ENCODE measurements at places on chromosomes 6 and 20.

DNA sequence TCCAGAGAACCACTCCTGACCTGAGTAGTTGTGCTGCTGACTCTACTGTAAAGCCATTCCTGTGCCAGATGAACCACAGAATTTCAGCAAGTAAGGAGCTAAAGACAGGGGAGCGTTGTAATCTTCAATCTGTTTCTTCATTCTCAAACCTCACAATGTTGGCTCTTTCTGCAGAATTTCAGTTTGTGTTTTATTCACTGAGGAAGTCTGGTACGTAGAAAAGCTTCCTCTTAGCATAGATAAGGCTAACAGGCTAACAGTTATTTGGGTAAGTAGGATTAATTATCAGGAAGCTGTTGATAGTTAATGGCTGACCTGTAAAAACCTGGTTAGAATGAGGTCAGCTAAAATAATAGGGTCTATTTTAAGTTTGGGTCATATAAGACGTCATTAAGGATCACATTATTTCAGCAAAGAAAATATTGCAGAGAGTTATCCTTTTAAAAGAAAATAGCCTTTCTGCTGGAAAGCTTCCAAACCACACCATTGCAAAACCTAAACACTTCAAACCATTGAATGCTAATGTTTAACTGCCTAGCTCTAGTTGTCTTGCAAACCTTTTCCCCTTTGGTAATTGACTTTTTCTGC is 14.1 kb upstream of the TENT5A start:
- no peak for DNase-seq

GRCh38 chr6:2914318-2914660 is 11.2 kb upstream of the SERPINB9 start:
- no peak for DNase-seq

DNA sequence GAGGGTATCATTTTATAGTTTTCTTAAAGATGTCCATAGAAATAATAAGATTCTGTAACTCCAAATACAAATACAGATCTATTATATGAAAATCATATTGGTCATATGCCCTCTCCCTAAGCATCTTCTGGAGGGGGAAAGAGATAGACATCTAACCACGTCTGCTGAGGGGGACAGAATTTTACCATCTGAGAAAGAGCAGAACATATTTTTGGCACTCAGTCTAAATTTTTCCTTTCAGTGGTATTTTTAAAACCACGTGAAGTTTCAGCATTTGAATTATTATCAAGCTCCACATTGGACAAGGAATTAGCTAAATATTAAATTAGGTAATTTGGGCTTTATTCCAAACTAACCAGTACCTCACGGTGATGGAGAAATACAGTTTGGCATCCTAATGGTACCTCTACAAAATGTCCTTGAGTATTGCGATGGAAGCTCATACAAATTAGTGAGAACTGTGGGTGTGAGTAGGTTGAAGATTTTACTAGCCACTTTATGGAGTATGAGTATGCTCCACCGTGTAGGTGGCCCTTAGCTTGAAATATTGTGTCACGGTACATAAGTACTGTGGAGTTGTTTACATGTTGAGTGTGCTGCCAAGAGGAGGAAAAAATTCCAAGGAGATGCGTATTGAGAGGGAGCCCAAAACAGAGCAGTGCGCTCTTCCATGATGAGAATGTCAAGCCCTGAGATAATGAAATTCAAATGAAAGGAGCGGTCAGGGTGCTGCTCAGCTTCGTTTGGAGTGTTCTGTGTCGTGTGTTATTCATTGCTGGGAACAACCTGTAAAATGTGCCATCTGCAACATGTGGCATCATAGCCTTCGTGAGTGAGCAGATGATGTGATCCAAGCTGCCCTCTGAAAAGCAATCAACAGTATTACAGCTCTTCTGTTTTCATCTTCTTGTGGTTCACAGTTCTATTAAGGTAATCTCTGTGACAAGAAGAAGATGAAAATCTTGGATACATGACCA is 48.4 kb upstream of the PHACTR2 start:
- no peak for DNase-seq

DNA sequence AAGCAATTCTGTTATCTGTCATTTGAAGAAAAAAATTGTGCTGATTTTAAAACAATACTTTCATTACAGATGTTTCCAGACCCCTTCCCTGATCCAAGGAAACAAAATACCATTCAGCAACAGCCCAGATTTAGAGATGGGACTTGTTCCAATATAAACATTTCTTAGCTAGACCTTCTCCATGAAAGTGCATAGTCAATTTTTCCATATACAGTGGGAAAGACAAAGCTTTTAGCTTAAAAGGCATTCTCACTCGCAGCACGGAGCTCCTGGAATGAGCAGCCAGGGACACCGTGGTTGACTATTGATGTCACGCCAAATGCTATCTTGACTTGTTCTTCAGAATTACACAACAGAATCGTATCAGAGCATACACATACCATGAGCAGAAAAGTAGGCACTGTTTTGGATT is 21.5 kb downstream of the LAMA4 start:
- DNase-seq: no peak

GRCh38 chr20:62914970-62915457 is 11.3 kb downstream of the DIDO1 start:
- DNase-seq: no peak

DNA sequence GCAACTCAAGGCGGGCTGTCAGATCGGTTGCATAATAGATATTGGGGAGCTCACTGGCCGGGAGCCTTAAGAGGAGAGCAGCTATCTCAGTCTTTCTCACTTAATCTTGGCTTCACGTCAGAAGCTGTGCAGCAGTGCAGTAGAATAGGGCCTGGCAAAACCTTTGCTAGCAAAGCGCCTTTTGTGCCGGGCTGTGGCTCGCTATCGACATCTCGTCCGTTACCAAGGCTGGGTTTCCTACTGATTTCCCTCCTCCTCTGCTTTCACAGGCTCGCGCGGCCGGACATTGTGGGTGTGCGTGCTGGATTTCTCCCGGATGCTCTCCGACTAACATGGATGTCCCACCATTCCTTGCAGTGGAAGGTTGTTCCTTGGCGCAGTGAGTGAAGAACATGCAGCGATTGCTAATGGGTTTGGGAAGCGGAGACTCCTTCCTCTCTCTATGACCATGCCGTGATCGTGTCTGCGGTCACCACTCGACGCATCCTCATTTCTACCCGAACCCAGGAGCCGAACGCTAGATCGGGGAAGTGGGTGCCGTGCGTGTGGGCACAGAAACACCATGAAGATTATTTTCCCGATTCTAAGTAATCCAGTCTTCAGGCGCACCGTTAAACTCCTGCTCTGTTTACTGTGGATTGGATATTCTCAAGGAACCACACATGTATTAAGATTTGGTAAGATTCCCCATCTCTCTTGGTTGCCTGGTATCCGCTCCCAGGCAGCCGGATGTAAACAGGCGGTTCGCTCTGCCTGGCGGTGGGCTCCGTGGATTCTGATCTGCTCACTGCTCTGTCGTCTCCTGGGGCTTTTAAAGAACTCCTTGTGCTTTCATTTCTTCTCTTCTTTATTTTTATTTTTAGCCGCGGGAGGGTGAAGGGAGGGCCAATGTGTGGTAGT is 5.5 kb downstream of the GRIK2 start:
- DNase-seq: no peak

GRCh38 chr6:139778106-139778505 is 403.7 kb upstream of the CITED2 start:
- no peak for DNase-seq

GRCh38 chr6:155001482-155001881 is 6.4 kb downstream of the TIAM2 start:
- no peak for DNase-seq

DNA sequence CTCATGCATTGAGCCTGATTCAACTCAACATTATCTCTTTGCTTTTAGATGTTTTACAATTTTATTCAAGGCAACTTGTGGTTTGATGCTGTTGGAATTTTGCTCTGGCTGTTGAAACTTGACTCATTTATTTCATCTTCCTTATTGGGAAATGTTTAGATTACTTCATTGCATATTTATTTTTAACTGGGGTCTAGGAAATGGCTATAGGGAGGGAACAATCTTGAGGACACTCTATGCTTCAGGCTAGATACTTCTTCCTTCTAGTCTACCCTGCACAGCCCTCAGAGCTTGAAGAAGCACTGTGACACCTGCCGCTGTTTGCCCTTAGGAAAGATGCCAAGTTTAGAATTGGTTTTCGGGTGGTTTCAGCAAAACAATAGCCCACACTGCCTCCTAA is 183.4 kb downstream of the ADGRG6 start:
- no peak for DNase-seq

DNA sequence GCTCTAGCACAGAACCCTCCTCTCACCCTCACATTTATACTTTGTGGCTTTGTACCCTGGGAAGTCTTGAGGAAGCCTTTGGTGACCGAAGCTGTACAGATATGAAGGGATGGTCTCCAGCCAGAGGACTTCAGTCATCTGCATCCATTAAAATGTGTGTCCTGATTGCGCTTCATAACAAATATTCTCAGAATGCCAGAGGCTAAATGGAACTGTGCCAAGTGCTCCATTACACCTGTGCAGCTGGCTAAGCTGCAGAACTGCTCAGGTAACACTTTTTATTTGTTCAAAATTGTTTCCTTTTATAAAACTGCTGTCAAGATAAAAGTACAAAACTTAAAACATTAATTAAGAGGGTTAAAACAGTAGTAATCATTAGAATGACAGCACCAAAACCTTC is 22.3 kb downstream of the TPBG start:
- no peak for DNase-seq

GRCh38 chr20:50921803-50922501 is 9.3 kb downstream of the ADNP start:
- no peak for DNase-seq

DNA sequence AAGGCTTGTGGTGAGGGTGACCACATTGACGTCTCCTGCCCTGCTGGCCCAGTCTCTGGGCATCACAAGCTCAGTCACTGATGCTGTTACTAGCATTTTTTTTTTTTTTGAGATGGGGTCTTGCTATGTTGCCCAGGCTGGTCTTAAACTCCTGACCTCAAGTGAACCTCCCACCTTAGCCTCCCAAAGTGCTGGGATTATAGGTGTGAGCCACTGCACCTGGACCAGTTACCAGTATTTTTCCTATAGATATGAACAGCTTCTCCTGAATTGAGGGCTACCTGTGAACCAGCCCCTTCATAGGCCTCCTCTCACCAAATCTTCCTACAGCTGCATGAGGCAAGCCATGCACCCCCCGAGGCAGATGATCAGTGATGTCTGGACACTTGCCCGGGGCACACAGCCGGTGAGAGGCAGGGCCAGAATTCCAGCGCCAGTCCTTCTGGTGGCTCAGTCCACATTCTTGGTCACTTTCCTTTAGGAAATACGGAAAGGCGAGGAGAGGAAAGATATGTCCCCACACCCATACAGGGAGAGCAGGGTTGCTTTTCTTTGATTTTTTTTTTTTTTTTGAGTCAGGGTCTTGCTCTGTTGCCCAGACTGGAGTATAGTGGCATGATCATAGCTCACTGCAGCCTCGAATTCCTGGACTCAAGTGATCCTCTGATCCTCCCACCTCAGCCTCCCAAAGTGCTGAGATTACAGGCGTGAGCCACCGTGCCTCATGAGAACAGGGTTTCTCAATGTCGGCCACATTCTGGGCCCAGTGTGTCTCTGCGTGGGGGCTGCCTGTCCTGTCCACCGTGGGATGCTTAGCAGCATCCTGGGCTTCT is 50.7 kb downstream of the UBE2V1 start:
- no peak for DNase-seq

DNA sequence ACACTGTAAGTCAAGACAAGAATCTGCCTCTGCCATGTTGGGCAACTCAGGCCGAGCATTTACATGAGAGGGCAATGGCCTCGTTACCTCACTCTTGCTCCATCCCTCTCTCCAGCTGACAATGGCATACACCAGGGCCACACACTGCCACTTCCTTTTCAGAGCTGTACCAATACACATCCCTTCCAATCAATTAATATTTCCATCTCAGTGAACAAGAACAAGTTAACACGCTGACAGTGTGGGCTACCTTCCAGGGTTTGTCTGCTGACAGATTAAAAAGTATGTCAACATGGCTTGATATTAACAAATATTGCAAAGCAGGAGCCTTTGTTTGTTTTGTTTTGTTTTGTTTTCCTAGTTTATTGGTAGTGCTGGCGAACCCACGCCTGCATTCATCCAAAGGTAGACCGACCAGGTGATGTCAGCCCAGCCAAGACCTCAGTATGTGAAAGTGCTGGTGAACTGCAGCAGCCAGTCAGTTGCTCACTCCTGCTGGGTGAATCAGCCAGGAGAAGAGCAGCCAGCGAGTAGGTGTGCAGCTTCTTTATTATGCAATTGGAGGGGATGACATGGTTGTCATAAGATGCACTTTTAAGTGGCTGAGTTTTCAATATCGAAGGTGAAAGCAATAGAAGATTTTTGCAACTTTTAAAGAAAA is 487.3 kb upstream of the JARID2 start:
- DNase-seq: no peak

DNA sequence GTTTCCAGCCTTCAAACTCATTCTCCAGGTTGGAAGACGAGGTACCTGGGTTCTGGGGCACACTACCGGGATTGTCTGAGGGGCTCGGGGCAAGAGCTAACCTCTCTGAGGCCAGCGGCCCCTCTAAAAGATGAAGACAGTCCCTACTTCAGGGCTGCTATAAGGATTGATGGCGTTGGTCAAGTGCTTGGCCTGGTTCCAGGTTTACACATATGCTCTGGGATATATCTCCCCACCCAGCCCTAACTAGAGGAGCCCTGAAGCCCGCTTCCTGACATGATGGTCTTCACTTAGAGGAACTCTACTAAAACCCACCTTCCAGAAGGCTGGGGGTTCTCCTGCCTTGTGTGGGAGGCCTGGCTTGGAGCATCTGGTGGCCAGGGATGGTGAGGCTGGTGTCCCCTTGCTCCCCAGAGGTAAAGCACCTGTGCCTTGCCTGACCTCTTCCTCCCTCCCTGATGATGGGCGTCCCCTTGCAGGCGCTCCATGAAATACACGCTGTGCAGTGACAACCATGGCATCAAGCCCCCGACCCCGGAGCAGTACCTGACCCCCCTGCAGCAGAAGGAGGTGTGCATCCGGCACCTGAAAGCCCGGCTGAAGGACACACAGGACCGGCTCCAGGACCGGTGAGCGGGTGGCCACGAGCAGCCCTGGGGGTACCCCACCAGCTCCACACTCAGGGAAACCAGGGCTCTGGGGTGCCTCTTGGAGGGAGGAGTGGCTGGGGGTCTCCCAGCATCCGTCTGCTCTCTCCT is 28.7 kb downstream of the SDCBP2 start:
- DNase-seq: no peak

GRCh38 chr20:46255440-46256104 is 52.7 kb downstream of the CDH22 start:
- no peak for DNase-seq

DNA sequence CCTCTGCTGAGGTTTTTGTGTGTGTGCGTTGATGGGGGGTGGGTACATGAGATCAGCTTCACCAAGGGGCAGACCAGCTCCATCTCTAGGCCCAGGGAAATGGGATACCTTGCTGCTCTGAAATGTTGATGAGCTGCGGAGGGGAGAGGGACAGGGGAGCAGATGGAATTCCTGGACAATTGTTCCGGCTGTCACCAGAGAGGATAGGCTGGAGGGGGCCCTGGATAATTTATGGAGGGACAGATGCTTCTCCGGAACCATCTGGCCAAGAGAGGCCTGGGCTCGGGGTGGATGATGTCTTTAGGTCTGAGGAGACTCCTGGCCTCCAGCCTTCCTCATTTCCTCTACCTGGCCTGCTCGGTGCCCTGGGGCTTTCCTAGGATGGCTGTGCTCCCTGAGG is 1.9 kb upstream of the TJAP1 start:
- DNase-seq: no peak

Data from effector CD4-positive, alpha-beta T cell (primary cell).